ENCODE measurements at places on chromosomes 7 and 10.

- peak; percentile 46 for DNase-seq
Measured at GRCh38 chr10:32972929-32973328, 14.9 kb upstream of the ITGB1 start.

GRCh38 chr10:99537989-99538917 lies 5.5 kb downstream of the NKX2-3 start:
- DNase-seq = no peak

GRCh38 chr7:107876916-107877315 lies 14.1 kb upstream of the DLD start:
- no peak for DNase-seq

GRCh38 chr10:48670978-48671913 lies 13.4 kb upstream of the WDFY4 start:
- DNase-seq = no peak

DNA sequence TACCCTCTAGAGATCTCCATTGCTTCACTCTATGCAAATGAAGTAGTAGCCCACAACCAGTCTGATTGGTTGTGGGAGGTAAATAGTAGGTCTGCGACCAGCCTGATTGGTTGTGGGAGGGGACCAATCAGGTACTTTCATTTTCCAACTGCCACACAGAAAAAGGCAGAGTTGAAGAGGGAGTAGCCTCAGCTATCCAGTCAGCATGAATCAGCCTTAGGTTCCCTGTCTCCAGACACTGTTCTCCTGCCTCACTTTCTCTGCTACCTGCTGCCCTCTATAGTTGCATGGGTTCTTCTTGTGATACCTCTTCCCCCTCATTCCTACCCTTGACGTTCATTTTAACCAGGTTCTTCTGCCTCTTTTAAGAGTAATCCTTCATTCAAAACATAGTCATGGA lies 114.5 kb upstream of the LYZL1 start:
- no peak for DNase-seq

- DNase-seq = no peak
Measured at GRCh38 chr10:61169294-61169693, 225.3 kb upstream of the RHOBTB1 start.

DNA sequence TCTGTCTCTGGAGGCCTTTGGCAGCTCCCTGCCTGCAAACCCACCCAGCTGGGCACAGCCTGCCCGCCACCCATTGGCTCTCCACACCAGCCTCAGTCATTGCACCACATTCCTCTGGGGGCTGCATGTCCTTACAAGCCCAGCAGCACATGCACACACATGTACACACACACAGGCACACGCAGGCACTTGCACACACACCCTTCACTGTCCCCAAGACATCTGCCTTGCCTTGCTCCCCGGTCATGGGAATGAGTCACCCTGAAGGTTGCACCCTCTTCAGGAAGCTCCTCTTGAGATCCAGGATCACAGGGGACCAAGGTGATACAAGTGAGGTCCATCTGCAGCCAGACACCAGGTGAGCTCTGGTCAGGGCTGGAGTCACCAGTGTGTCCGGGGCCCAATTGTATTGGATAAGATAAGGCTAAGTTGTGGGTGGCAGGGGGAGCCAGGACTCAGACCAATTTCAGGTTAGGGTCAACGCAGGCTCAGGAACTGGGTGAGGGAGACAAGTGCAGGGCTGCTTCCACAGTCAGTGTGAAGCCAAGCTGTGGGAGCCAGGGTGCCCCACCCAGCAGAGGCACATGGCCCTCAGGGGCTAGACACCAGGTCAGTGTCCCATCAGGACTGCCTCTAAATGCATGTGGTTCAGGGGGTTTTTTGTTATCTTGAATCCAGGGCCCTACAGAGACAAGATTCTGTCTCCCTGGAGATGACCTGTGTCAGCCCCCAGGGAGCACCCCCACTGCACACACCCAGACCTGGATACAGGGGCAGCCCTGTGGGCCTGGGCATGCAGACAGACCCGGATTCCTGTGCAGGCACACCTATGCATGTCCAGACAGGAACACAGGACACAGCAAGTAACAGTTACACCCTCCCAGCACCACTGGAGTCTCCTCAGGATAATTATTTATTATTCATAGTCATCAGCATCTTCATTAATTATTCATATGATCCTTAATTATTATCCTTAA lies 33.8 kb downstream of the KCNH2 start:
- no peak for DNase-seq

GRCh38 chr7:41730668-41731067 lies 27.8 kb upstream of the INHBA start:
- DNase-seq = no peak

DNA sequence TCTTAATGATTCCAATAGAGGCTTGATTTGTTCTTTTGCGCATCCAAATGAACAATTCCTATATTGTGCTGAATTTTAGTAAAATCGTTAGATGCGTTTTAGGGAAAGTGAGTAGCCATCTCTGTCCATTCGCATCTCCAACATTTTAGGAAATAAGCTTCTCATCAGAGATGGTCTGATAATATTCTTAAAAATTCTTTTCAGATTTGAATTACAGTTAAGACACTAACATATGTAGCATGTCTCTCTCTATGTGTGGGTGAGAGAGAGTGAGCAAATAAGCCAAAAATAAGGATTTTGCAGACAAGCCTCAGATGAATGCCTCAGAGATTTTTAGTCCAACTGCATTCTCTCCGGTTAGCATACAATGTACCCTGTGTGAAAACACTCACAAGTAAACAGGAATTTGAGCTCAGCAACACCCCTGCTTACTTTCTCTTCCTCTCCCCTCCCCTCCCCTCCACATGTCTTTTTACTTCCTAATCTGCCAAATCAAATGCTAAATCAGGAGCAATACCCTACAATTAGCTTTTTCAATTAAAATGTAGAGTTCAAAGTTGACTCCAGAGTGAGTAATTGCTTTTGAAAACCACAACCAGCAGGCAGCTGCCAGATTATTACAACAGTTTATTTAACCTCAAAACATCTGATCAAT lies 354.4 kb downstream of the CRPPA start:
- DNase-seq = no peak

DNA sequence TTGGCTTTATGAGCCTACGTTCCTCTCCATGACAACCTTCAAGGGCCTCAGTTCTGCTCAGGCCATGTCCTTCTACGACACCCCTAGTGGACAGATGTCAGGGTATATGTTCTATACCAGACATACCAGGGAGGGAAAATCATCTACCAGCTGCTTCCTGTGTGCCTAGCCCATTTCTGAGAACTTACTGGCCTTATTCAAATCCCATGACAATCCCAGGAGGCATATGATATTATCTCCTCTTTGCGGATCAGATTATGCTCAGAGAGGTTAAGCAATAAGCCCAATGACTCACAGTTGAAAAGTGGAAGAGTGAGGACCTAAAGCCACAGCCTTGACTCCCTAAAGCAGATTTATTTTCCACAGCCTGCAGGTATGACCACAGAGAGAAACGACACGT lies 139.3 kb downstream of the GLI3 start:
- peak; percentile 82 for DNase-seq

DNA sequence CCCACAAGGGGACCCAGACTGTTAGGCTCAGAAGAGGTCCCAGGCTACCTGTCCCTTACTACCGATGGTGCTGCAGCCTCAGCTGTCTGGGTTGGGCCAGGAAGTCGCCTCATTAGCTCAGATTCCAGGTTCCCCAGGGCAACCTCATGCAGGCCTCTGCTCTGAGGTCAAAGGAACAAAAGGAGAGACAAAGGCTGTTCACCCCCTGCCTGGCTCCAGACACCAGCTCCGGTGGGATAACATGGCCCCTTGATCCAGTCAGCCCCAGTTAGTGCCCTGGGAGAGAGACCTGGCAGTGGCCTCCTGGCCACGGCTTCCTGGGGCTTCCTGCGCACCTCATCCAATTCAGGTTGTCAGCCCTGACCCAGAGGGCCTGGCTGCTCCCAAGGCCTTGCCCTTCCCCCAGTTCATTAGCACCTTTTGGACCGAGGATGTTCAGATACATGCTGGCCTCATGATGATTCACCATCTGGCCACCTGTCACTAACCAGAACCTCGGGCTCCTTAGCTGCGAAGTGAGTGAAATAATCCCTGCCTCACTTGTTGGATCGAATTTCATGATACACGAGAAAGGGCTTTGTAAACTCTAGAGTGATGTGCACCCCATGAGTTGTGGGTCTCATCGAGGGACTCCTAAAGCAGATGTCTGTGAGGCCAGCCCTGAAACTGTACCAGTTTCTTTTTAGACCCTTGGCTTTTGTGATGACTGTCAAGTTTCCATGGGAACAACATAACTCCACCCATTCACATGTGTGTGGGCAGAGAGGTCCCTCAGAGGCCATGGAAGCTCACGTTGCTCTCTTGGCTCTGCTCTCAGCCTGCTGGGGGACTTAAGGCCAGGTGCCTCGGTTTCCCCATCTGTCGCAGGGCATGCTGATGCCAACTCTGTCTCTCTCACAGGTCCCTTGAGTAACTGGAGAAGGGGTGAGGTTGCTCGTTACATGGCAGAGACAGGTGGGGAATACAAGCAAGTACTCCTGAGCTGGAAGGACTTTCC lies 79.5 kb upstream of the PCBD1 start:
- peak; percentile 39 for DNase-seq

DNA sequence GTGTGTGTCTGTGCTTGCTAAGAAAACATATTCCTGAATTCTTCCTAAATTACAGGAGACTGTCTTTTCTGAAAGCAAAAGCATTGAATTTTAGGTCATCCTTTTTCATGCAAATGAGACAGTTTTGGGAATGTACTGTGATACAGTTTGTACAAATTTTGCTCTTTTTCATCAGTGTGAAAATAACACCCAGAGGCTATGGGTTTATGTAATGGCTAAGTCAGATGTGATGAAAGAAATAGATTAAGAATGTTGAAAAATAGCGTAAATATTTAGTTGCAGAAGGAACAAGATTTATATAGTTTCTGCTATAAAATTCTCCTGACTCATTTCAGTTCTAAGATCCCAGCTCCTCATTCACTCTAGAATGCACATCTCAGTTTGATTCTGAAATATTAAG lies 24.6 kb downstream of the POM121L12 start:
- DNase-seq = no peak

DNA sequence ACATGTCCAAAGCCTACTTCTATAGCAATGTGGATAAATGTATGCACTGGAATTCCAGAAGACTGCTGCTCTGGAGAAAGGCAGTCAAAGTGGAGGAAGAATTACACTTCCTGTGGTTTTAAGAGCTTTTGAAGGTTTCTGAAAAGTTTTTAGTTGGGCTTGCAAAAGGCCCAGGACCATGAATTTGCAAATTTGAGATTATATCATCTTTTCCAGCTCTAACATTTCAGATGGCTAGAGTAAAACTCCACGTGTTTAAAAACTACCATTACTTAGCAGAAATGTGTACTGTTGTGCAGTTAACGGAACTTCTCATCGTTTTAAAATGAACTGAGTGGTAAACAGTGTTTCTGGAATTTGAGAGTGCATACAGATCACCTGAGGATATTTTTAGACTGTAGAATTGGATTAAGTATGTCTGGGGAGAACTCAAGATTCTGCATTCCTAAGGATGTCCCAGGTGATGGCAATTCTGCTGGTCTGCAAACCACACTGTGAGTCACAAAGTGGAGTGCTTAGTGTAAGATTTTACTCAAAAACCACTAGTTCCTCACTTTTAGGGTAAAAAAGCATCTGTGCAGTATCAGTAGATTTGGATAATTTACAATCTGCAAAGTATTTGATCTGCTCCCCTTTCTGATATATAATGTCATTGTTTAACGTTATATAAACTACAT lies 32.9 kb upstream of the CCDC71L start:
- peak; percentile 74 for DNase-seq

DNA sequence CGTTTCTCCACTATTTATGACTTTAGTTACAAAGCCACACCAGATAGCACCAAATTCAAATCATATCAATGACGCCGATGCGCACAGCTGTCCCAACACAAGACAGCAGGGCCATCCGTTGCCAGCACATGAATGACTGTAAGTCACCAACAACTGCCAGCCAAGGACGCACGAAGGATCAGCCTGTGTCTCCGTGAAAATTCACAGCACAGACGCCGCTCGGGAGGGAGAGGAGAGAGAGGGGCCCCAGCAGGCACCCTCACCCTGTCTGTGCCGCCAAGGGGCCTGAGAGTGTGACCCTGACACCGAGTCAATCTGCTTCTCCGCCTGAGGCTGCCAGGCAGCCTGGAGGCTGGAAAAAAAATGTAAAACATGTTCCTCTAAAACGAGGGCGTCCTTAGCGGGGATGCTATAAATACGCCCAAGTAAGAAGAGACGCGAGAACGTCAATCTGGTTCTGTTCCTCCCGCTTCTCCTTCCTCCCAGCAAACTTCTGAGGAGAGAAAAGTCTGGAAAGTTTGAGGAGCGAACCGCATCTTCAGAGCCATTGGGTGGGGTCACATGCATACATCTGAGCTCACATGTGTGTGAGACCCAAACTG lies 111.2 kb downstream of the PTPRN2 start:
- no peak for DNase-seq

GRCh38 chr7:73429215-73429614 lies 4.4 kb upstream of the FZD9 start:
- peak; percentile 16 for DNase-seq

- DNase-seq = no peak
Measured at GRCh38 chr7:116206141-116206540, 4.2 kb upstream of the TES start.

DNA sequence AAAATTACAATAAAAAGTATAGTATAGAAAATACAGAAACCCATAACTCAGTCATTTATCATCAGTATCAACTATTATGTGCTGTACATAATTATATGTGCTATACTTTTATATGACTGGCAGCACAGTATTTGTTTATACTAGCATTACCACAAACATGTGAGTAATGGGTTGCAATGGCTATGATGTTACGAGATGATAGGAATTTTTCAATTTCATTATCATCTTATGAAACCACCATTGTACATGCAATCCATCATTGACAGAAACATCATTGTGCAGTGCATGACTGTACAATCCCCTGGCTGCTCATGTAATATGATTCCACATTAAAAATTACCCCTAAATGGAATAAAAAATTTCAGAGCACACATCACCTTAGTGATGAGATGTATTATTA lies 55.7 kb upstream of the TMEM229A start:
- peak; percentile 1 for DNase-seq

DNA sequence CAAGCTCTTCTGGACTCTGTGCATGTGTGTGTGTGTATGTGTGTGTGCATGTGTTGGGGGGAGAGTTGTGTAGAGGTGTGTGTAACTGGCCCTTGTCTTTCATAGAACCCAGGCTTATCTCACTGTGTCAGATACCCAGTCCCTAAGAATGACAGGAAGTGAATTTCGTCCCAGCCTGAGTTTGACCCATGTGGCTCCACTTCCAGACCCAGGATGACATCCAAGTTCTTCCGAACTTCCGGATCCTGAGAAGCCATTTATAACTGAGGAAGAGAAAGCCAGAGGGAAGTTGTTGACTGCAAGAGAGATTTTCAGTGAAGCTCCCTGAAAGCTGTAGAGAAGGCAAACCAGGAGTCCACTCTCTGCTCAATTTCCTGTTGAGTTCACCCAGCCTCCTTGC lies 53.2 kb downstream of the ADRB1 start:
- no peak for DNase-seq

DNA sequence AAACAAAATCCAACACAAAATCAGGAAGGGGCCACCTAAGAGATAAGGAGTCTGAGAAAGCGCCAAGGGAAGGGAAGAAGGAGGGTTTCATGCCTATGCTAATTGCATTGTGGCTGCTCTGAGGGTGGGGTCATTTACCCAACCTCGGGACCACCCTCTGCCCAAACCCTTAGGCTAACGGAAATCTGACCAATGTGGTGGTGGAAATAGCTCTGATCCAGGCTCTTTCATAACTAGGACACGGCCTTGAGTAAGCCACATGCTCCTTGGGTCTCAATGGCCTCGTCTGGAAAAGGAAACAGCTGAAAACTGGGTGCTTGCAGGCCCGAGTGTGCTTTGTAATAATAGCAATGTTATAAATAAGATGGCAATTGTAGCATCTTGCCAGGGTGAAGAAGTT lies 14.9 kb upstream of the SRGN start:
- DNase-seq = no peak

Data from astrocyte (in vitro differentiated cells and primary cell).